ENCODE measurements at places on chromosomes 3 and 15. TPM values are rescaled to one million over a fixed set of nuclear protein-coding genes. Genes with fewer than 3 reads are reported as not detected.
A peak's percentile ranks its signal among the peaks of the same experiment; 100 is the strongest.

DNA sequence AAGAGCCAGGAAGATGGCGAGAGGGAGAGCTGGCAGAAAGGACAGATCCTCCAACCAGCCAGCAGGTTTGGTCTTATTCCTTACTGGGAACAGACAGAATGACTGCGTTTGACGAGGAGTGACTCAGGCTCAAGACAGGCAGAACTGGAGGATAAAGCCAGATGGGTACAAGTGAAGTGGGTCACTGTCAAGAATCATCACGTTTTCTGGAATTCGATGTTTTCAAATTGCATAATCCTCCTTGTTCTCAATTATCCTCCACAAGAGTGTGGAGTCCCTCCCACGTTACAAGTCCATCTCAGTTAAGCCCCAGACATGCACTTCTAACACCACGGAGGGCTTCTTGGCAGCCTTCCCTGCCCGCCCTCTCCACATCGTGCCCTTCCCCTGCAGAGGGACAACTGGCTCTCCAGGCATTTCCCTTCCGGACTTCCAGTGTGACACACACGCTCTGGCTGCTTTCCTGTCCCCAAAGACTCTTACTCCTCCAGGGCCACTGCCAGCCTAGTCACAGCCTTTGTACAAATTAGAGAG, 183.1 kb downstream of the CHST2 start:
- DNase-seq = peak; percentile 85

GRCh38 chr15:88484682-88485331, 17.3 kb downstream of the MRPS11 start:
- no peak for DNase-seq

DNA sequence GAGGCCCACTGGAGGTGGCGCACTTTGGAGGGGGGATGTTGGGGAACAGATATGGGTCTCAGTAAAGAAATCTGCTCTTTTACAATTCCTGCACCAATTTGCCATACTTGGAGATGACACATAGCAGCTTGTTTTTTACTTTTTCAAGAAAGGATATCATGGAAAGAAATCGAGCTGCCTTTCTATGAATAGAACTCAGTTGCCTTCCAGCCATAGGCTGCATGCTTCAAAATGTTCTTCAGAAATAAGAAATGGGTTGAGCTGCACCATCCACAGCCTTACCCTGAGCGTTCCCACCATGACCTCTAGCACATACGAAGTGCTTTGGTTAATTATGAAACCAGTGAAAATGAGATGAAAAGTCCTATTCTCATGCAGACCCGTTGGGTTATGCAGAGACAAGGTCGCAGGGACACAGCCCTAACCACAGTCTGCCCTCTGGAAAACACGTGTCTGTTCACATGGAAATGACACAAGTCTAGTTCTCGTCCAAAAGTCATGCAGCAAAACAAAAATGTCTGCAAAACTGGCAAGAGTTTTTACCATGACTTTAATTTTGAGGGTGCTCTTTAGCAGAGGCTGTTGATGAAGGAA, 36.3 kb downstream of the NGRN start:
- DNase-seq = no peak

DNA sequence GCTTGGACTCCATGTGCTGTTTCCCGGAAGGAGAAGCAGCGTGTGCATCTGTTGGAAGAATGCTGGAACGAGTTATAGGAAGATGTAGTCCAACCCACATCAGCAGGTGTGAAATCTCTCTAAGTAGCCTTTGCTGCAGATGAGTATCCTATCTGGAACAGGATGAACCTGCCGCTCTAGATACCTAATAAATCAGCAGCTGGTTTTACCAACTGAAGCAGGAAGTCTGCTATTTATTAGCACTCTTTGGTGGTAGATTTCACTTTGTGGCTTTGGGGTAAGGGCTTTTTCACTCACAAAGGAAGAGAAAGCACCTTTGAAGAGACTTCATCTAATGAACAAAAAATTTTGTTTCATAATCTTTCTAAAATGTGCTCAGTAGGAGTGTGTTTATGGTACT, 66.4 kb downstream of the DCUN1D1 start:
- no peak for DNase-seq

Gene ATP13A4
- total RNA-seq = not detected

Gene ZNF620
- 9.7 TPM for total RNA-seq
